Uterus (tissue), 4 donors: ENCODE measurements at places on chromosomes 11 and 22. TPM values are rescaled to one million over a fixed set of nuclear protein-coding genes. Genes with fewer than 3 reads are reported as not detected.

- no peak overlapping the region for H3K27ac ChIP-seq
- no peak for DNase-seq
- peaks cover 12% of the 10 kb centered on the region for H3K4me1 ChIP-seq
Observed at GRCh38 chr11:47592251-47592650, 2.0 kb downstream of the C1QTNF4 start.

DNA sequence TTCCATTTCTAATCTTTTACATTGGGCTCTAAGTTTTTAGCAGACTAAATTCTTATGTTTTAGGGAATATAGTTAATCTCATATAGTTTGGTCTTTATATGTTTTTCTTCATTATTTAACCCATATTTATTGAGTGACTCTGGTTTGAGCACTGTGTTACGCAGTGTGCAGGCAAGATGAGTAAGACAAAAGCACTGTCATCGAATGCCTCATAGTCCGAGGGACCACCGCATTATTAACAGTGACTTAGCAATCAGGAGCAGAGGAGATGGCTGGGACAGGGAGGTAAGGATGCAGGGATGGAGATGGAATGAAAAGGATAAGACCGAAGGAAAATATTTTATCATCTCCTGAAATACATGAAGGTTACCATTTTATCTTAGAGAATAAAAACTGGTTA is 65.2 kb upstream of the CTSC start:
- H3K4me1 ChIP-seq = no peaks in the 10 kb centered on the region
- H3K36me3 ChIP-seq = no peaks in the 10 kb centered on the region
- no peak overlapping the region for H3K27ac ChIP-seq
- no peaks in the 10 kb centered on the region for H3K27me3 ChIP-seq
- no peak for DNase-seq

GRCh38 chr11:122273476-122274191 is 157.6 kb upstream of the BLID start:
- no peaks in the 10 kb centered on the region for H3K36me3 ChIP-seq
- no peak overlapping the region for H3K4me3 ChIP-seq
- H3K4me1 ChIP-seq = no peaks in the 10 kb centered on the region
- H3K27ac ChIP-seq = no peak overlapping the region
- no peak for DNase-seq
- no peaks in the 10 kb centered on the region for H3K27me3 ChIP-seq

- no peaks in the 10 kb centered on the region for H3K36me3 ChIP-seq
- peaks cover 18% of the 10 kb centered on the region for H3K27me3 ChIP-seq
- no peaks in the 10 kb centered on the region for H3K4me1 ChIP-seq
- peak within 1 kb of the TSS; percentile 11 for H3K4me3 ChIP-seq
Observed at GRCh38 chr11:99020352-99021225, at the start of gene CNTN5. Gene CNTN5 (plus strand): TSS chr11:99020949.

DNA sequence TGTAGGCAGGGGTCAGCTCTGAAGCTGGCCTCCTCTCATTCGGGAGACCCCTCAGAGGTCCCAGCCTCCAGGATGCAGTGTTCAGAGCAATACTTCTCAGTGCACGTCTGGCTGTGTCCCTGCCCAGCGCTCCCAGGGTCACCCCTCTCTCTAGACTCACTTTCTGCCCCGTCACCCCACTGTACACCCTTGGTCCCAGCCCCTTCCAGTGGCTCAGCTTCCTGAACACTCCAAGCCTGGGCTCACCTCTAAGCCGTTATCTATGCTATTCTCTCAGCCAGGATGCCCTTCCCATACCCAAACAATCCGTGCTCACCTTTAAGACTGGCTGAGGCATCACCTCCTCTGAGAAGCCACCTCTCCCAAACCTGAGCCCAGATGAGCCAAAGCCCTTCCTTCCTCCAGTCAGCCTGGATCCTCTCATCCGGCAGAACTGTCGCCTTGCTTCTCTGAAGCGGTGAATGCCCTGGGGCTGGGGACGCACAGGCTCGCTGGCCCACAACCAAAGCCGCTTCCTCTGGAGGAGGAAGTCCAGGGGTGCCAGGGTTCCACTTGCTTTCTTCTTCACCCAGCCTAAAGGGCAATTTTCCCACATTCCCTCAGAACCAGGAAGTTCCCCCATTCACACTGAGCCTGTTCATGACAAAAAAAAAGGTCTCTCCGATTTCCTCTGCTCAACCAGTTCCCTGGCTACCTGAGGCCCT is 13.7 kb upstream of the CDKN1C start:
- H3K36me3 ChIP-seq = no peaks in the 10 kb centered on the region
- DNase-seq = no peak
- no peaks in the 10 kb centered on the region for H3K4me1 ChIP-seq
- peak overlapping the region; percentile 65 for H3K27ac ChIP-seq
- H3K27me3 ChIP-seq = no peaks in the 10 kb centered on the region

Gene RIMBP3B
- 0.41 TPM for total RNA-seq

Gene GGTLC3
- not detected for total RNA-seq

Gene DKK3
- total RNA-seq = 151 TPM

Gene OR2D2
- 0.28 TPM for total RNA-seq

Gene RIBC2
- total RNA-seq = 2.4 TPM
